Pancreas (tissue), 10 donors: ENCODE measurements at places on chromosomes 1 and 21.

DNA sequence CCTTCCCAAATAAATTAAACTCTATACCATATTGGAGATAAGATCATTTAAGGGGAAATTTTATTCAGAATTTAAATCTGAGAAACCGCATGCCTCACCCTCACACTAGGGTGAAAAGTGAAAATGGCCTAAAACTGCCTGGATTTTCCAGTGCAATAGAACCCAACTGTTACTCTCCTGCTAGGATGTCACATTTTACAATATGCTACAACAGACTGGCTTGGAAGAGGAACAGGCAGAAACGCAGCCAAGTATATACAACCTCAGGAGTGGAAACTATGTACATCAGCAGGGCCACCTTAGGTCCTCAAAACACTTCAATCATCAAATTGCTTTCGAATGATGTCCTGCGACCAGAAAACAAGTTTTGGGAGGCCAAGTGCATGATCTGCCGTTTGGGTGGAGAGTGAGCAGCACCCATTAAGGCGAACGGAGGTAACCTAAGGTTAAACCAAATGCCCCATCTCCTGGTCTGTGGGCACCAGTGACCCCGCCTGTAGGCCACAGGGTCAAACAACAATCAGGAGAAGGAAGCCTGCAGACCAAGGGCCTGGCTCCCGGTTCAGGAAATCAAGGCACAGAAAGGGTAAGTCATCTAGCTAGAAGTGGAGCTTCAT, 4.9 kb downstream of the RCAN1 start:
- no peak for DNase-seq

DNA sequence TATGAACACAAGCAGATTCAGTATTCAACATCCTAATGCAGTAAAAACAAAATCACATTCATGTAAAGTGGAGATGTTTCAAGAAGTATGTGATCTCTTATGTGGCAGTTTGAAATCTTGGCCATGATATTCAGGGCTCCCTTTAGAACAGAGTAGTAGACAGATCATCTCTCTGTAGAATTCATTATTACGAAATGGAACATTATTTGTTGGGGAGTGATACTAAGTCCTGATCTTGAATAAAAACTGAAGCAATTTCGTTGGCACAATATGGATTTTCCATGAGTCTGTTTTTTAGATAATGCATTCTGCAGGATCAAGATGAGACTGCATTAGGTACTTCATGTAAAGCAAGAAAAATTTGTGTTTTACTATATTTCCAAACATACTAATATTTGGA, 264.4 kb upstream of the NRIP1 start:
- DNase-seq, result no peak

DNA sequence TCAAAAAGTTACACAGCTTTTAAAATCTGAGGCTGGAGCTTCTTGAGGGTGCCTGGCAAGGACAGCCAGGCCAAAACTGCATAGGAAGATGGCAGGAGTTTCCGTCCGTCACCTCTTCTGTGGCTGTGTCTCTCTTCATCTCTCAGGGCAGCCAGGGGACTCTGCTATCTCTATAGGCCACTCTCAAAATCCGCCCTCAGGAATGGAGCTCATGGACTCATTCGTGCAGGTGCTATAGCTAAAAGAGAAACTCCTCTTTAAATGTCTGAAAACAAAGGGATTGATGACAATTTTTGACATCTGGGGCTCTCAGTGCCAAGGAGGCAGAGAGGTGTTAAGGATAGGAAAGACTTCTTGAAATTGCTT, 27.2 kb downstream of the OVAAL start:
- DNase-seq, result no peak

DNA sequence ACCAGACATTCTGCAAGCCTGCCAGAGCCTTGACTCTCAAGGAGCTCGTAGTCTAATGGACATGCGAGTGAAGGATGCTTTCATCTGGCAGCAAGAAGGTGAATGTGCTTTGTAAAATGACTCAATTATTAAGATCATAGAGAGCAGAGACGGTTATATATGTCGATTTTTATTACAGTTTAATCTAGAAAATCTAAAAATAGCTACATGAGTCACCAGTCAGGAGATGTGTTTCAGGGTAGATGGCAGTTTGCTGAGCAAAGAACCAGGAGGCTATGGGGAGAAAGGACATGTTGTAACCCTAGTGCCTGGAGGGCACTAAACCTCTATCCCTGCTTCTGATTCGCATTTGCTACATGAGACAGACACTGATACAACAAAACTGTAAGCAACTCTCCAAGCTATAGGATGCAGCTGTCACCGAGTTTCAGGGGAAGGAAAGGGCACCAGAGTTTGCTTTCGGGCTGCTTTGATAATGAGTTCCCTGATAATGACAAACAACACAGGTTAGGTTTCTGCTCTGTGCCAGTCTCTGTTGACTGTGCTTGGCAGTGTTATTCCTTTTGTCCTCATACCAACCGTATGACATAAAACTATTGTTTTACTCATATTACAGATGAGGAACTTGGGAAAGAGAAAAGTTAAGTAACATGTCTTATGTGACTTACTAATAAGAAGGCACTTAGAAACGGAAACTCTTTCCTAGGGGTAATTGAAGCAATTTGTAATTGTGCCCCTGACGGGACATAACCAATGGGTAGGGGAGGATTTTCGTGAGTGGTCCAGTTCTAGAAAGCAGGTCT, 43.2 kb downstream of the C1orf198 start:
- DNase-seq, result peak; percentile 49

- peak; percentile 99 for DNase-seq
These were observed 6.5 kb upstream of the PADI2 start for GRCh38 chr1:17125756-17126237.

GRCh38 chr1:222552882-222553281, 5.0 kb upstream of the HHIPL2 start:
- DNase-seq, result no peak

DNA sequence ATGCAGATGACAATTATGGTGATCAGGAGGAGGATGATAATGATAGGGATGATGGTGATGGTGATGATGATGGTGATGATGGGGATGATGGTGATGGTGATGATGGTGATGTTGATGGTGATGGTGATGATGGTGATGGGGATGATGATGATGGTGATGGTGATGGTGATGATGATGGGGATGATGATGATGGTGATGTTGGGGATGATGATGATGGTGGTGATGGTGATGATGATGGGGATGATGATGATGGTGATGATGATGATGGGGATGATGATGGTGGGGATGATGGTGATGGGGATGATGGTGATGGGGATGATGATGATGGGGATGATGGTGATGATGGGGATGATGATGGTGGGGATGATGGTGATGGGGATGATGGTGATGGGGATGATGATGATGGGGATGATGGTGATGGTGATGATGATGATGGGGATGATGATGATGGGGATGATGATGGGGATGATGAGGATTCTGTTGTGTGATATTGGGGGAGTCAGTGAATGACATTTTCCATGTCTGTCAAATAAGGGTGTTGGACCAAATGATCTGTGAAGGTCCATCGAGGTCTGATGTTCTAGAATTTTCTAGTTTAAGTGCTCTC, 65.6 kb upstream of the RPL11 start:
- no peak for DNase-seq

GRCh38 chr1:162497104-162497722, 405 bp upstream of the UHMK1 start:
- no peak for DNase-seq

GRCh38 chr1:58030456-58030855, 516.1 kb downstream of the OMA1 start:
- no peak for DNase-seq

- no peak for DNase-seq
These were observed 13.7 kb upstream of the MEX3A start for GRCh38 chr1:156095906-156096508.

DNA sequence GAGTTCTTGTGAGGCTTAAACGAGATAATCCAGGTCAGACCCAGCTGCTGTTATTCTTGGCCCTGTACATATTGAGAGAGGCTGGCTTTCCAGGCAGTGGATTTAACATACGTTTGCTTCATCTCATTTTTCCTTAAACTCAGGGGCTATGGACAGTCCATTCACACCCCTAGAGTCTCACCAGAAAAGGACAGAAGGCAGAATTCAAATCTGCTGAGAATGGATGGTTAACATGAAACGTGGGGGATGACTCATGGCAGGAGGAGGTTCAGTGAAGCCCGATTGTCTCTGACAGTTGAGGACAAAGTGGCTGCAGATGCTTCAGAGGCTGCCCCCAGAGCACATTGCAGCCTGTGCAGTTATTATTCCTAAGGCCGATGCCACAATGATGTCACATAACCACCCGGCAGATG, 39.5 kb downstream of the TGFB2 start:
- DNase-seq, result no peak

DNA sequence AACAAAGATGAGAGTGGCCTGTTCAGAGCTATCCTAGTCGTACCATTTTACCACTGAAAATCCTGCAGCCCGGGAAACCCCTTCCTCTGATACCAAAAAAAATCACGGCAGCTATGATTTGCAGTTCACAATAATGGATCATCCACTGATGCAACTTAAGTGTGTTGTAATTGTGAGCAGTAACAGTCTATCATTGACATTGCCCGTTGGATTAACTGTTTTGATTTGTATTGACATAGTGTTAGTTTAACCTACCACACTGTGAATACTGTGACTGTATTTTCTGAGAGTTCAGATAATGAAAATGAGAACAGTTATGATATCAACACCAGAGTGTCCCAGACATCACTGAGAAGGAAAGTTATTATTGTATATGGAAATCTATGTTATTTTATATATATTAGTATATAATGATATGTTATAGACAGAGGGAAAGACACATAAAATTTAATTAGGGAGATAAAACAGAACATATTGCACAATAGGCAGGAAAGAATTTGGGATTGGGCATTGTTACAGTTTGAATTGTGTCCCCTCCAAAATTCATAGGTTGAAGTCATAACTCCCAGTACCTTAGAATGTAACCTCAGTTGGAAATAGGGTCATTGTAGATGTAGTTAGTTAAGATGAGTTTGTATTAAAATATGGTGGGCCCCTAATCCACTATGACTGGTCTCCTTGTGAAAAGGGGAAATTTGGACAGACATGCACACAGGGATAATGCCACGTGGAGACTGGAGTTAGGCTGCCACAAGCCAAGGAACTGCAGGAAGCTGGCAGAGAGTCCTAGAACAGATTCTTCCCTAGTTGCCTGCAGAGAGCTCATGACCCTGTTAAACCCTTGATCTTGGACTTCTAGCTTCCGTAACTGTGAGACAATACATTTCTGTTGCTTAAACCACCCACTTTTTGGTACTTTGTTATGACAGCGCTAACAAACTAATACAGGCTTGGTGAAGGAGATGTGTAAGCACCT, 54.4 kb downstream of the TLCD4 start:
- DNase-seq, result no peak

GRCh38 chr1:147762233-147763024, 2.0 kb upstream of the GJA5 start:
- DNase-seq, result no peak

DNA sequence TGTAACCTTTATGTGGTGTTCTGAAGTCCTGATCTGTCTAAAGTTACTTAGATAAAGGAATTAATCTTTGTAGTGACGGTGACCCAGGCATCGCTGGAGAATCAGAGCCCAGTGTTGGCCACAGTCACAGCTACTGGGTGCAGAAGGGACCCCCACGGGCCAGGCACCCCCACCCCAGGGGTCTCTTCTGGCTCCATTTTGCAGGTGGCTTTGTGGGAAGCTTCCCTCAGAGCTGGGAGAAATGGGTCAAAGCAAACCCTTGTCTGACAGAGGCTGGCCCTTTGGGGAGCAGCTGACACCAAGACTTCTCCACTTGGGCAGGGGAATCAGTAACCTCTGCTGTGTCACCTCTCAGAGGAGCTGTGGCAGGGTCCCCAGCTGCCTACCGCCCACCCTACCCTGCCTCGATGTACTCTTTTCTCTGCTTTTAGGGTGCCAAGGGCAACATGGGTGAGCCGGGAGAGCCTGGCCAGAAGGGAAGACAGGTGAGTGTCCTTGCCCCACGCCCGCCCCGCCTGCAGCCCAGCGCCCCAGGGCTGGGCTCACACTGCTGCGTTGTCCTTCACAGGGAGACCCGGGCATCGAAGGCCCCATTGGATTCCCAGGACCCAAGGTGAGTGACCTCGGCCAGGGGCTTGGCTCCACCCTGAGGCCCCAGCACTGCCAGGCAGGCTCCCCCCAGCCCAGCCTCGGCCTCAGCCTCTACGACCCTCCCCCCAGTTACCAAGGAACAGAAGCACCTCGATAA, 17.7 kb downstream of the COL6A2 start:
- no peak for DNase-seq

GRCh38 chr1:247064304-247064703, 14.3 kb downstream of the ZNF670 start:
- DNase-seq, result no peak

- no peak for DNase-seq
These were observed 6.9 kb downstream of the PAX7 start for GRCh38 chr1:18637511-18637960.

DNA sequence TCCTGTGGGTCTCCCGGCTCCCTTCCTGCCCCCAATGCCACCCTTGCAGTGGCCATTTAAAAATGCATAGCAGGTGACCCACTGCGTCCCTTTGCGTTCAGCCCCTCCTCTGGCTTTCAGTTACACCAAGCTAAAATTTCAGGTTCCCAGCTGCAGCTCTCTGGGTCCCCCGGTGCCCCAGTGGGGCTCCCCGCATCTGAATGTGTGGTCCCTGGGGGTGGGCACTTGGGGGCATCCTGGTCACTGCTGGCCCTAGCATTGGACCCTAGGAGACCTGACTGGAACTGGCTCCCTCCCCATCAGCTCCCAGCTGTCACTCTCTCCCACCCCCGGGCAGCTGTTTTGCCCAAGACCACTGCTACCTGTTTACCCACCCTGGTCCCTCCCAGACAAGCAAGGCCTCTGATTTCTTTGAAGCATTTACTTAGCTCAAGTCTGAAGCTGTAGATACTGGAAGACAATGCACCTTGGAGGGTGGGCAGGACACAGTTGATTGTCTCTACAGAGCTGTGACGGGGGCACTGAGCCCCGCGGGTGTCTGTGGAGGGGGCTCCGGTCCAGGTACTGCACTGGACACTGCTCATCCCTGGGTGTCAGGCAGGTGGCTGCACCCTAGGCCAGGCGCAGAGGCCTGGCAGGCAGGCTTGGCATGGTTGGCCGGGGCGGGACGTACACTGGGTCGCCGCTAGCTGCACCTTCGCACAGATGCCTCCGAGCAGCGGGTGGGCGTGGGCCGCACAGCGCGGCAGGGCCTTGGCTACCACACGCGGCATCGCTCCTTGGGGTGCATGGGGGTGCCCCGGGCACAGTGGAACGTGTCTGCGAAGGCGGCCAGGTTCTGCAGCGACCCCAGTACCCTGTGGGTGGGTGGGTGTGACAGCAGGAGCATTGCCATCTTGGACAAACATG, 3.9 kb downstream of the PRXL2B start:
- peak; percentile 54 for DNase-seq

DNA sequence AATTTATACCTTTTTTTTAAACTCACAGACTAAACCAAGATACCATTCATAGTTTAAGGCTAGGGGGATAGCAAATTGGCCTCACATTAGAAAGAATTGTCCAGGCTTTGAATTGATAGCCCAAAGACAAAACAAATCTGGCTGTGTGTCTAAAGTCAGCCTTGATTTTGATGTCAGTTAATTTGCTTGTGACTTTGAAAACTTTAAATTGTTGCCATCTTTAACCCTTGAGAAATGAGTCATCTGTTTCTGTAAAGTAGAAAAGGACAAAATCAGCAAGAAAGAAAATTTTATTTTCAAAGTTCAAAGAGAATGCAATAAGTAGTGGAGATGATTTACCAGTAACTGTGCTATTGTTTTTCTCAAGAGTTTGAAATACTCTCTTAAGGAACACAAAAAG, 184.5 kb downstream of the RGS7 start:
- DNase-seq, result no peak

- DNase-seq, result no peak
These were observed 33.4 kb upstream of the USH2A start for GRCh38 chr1:216456682-216457081.
